ENCODE measurements at places on chromosomes 1 and 21.

DNA sequence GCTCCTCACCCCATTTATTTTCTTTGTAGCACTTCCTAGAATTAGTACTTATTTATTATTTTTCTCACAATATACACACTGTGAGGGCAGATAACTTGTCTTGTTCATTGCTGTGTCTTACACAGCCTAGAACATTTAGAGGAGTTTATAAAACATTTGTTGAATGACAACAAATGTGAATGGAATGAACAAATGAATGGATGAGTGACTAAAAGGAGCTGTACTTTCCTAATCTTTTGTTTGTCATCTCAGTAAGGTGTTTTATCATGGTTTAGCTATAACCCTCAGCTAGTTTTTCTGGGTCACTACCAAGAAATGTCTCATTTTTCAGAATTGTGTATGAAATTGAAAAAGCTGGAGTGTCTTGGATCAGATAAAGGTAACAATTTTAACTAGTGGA is 239.3 kb upstream of the KCNK2 start:
- no peak for DNase-seq

GRCh38 chr1:155037043-155037442 is 3.4 kb downstream of the DCST1 start:
- no peak for DNase-seq

DNA sequence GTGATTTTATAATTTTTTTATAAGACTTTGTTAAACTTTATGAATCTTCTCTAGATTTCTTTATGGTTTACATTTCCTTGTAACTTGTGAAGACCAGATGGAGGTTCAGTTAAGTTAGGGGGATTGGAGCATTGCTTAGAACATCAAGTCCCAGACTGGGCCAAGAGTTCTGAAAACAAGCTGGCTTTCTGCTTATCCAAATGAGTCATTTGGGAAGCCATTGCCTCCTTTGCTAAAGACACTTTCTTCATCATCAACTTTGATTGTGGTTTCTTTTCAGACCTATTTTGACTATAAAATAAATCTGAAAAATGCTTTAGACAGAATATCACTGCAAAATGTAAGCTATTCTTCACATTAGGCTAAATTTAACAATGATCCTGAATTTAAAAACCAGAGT is 446.8 kb downstream of the USP25 start:
- DNase-seq: no peak

GRCh38 chr1:175683491-175684298 is 59.7 kb downstream of the TNR start:
- no peak for DNase-seq

DNA sequence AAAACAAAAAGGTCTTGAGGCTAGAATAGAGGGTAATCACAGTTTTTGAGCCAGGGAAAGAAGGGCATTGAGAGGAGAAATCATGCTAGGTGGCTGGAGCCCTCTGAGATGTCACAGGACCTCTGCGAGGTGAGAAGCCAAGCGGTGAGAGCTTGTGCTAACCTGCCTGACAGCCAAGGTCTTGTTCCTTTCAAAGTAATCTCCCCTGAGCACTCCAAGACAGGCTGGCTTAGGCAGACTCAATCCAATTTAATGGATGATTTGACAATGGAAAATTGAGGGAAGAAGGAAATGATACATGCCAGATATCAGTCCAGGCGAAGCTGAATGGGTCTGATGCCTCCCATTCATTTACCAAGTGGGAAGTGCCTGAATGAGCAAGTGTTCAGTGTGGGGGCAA is 311.9 kb upstream of the PTBP2 start:
- no peak for DNase-seq

- DNase-seq: no peak
These were observed 119.1 kb downstream of the RGS7 start for GRCh38 chr1:241237873-241238272.

DNA sequence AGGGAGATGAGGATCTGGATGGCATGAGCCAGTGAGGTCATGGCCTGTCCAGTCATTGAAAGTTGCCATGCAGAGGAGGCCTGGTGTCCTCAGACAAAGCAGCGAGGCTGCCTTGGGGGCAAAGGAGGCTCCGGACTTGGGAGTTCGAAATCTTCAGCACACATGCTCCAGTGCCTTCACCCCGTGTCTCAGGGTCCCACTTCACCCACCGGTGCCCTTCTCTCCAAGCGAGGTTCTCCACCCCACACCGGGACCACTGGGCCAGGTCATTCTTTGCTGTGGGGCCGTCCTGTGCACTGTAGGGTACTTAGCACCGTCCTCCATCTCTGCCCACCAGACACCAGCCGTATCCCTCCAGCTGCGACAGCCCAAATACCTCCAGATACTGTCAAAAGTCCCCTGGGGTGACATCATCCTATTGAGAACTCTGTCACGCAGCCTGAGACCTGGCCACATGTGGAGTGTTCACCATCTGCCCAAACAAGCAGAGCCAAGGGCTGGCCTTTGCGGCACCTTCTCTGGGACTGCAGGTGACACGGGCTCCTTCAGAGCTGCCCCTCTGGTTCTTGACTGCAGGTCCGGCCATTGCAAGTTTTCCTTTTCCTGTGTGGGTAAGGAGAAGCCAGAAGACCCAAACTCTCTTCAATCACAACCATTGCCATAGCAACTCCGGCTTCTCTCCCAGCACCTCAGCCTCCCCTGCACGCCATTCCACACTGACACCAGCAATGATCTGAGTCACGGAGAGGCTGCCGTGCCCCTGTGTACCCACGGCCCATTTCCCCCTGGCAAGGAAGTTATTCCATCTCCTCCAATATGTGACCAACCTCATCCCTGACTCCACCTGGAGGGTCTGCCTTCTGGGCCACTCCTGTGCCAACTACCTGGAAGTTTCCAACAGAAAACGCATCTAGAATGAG is 20.4 kb upstream of the PDE9A start:
- no peak for DNase-seq

GRCh38 chr1:20093940-20094391 is 24.0 kb downstream of the PLA2G5 start:
- no peak for DNase-seq

DNA sequence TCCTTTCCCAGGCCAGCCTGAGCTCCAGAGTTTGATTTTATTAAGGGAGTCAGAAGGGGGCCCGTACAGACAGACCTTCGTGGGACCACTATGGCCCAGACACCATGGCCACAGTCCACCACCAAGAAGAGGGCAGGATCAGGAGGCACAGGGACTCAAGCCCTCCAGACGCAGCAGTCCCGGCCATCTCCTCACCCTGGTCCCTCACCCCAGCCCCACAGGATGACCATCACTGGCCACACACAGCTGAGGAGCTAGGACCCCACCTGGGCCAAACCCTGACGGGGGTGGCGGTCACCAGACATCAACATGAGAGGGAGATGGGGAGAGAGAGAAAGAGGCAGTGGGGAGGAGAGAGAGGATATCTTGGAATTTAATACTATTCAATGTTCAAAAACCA is 29.2 kb upstream of the AGPAT3 start:
- no peak for DNase-seq

DNA sequence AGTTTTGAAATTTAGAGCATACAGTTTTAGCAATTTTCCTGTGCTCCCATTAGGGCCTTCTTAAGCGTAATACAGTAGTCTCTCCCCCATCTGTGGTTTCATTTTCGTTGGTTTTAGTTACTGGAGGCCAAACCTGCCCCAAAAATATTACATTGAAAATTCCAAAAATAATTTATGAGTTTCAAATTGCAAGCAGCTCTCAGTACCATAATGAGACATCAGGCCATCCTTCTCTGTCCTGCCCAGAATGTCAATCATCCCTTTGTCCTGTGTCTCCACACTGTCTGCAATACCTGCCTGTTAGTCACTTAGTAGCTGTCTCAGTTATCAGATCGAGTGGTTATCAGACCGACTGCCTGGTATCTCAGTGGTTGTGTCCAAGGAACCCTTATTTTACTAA is 45.4 kb downstream of the ADSS2 start:
- DNase-seq: no peak

GRCh38 chr1:42886800-42887199 is 40.4 kb downstream of the ZNF691 start:
- DNase-seq: no peak

GRCh38 chr1:207027921-207028320 is 4.6 kb downstream of the C1orf116 start:
- DNase-seq: no peak

- no peak for DNase-seq
These were observed 9.0 kb downstream of the TMEM269 start for GRCh38 chr1:42793824-42794223.

GRCh38 chr21:45256021-45256911 is 31.4 kb downstream of the POFUT2 start:
- no peak for DNase-seq

DNA sequence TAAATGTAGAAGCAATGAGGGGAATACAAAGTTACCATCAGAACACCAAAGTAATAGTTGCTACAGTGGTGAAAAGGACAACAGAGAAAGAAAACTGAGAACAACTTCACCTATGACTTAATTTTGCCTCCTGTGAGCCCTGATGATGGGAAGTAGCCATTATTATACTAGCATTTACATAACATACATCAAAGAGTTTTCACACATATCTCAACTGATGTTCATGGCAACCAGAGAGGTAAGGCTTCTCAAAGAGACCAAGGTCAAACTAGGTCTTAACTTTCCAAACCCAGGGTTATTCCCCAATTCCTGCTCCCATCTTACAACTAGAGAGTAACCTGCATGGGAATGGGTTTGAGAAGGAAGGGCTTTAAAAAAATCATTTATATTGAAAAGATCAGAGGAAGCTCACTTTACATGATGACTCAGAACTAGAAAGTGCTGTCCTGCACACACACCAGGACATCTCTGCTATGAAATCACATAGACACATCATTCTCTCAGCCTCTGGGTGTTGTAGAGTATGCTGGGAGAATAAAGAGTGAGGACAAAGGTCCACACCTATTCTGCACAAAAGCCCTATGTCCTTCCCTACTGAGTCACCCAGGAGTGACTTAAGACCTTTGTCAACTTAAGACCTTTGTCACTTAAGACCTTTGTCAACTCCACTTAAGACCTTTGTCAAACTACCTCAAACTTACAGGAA is 179.7 kb downstream of the TNFSF18 start:
- DNase-seq: no peak

DNA sequence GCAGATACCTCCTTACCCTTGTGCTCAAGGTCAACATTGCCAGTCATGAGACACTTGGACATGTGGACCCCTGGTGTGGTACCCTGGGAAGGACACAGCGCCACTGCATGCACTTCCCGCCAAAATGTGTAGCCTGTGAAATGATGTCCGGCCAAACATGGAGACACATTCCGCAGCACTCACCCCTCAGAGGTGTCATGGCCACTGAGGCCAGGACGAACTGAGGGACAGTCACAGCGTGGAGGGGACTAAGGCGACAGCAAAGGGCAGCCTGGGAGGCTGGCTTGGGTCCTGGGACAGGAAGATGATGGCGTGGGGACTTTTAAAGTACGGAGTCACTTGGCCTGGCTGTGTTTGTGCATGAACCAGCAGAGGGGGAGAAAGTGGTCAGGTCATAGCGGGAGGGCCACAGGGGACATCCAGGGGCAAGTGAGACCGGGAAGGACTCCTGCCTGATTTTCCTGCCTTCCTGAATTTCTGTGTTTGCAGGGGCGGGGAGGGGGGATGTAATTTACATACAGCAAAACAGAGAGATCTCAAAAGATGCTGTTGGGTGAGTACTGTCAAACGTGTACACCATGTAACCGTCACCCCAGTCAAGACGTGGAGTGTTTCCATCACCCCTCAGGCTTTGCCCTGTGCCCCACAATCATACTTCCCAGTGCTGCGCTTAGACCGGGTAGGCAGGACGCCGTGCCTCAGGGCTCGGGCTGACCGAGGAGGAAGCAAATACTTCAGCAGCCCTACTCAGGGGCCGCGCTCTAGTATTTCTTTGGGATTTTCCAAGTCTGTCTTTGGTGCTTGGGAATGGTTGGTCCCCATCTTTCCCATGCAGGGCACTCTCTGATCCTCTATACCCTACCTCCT is 45.2 kb downstream of the WDR4 start:
- DNase-seq: no peak

DNA sequence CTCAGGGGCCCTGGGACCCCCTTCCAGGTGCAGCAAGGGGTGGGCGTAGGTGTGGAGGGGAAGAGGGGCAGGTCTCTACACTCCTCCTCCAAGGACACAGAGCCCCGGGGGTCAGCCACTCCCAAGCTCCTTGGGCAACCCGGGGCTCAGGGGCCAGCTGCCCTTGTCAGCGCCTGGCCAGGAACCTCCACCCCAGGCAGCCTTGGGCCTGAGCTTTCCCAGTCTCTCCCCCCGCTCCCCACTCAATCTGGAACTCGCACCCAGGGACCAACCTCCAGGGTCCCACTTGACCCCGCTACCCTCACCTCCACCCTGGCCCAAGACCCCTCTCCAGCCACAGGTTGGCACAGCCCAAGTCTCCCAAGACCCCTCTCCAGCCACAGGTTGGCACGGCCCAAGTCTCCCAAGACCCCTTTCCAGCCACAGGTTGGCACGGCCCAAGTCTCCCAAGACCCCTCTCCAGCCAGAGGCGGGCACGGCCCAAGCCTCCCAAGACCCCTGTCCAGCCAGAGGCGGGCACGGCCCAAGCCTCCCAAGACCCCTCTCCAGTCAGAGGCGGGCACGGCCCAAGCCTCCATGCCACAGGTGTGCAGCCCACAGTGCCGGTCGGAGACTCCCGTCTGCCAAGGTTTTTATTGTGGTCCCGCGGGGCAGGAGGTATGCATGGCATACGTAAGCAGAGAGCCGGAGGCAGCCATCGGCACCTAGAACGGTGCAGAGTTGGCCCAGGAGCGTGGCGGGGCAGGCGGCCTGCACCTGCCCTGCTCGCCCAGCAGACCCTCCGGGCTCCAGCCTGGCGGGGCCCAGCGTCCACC is 3.0 kb downstream of the TNFRSF4 start:
- DNase-seq: no peak
